Stimulated activated CD4-positive, alpha-beta T cell treated with anti-CD3 and anti-CD28 coated beads, Interleukin-4, amount 100 ng/mL, for 1 hour (primary cell): ENCODE measurements at places on chromosomes 4 and X.

DNA sequence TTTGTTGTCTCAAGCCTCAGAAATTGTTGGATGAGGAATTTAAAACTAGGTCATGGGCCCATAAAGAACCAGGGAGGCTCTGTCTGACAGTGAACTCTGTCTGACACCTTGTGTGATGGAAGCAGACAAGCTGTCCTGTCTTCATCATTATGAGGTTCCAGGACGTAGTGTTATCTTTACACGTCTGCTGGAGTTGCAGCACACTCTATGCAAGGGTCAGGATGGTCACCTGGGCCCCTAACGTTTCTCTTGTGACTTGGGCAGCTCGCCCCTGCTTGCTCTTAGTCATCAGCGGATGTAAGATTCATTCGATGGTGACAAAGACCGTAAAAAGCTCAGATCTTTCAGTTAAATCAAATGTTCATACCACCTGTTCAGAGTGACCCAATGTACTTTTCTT, 92.0 kb upstream of the ADGRG2 start:
- DNase-seq, result no peak

DNA sequence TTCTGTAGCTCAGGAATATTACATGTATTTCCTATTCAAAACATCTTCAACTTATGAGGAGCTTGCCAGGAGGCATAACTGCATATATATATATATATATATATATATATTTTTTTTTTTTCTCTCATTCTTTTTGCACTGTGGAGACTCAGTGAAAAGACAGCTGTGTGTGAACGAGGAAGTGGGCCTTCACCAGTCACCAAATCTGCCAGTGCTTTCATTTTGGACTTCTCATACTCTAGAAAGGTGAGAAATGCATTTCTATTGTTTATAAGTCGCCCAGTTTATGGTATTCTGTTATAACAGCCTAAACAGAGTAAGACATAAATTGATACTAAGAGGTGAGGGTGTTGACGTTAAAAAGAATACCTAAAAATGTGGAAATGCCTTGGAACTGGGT, 710.6 kb downstream of the TRAM1L1 start:
- DNase-seq, result no peak

GRCh38 chr4:69546134-69546765, 50.5 kb upstream of the UGT2B4 start:
- DNase-seq, result no peak

- DNase-seq, result no peak
These were observed 162.5 kb downstream of the SOX3 start for GRCh38 chrX:140342410-140342809.

DNA sequence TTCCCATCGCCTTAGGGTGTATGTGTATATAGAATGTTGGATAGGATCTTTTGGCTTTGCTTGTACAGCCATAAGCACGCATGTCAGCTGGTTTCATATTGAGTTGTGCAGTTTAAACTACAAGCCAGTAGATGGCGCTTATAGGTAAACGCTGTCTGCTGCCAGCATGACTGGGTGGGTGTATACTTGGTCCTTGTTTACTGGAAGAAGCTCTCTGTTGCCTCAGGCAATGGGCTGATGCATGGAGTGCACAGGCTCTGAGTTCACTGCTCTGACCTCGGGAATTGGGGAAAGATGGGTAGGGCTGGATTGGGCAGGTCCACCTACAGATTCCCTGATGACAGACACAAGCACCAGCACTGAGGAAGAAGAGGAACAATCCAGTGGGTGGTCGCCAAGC, 831.5 kb downstream of the STIM2 start:
- no peak for DNase-seq

DNA sequence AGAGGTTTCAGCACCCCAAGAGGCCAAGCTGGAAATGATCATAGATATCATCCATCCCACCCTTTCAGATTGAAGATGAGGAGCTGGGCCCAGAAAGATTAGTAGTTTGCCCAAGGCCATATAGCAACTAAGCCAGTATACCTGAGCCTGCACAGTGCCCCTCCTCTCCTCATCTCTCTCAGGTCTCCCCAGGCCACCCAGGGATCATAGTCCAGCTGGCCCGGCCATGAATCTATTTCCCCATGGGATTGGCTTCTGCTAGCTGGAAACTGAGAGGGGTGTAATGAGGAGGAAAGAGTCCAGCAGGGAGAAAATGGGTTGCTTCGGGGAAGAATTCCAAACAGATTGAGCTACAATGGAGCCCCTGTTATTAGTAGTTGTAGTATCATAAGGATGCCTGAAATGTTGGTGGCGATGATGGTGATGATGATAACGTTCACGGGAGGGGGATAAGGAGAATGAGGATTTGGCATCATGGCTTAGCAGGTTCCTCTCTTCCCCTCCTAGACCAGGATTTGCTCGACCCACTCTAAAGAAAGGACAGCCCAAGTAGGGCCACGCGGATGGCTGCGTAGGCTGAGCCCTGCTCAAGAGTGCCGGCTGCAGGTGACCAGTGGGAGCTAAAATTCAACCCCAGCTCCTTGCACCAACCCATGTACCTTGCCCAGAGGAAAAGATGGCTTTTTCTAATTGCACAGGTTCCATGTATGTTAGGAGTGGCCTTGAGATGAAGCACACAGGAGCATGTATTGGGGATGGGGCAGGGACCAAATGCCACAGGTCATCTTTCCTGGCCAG, 117.8 kb upstream of the PJA1 start:
- no peak for DNase-seq

DNA sequence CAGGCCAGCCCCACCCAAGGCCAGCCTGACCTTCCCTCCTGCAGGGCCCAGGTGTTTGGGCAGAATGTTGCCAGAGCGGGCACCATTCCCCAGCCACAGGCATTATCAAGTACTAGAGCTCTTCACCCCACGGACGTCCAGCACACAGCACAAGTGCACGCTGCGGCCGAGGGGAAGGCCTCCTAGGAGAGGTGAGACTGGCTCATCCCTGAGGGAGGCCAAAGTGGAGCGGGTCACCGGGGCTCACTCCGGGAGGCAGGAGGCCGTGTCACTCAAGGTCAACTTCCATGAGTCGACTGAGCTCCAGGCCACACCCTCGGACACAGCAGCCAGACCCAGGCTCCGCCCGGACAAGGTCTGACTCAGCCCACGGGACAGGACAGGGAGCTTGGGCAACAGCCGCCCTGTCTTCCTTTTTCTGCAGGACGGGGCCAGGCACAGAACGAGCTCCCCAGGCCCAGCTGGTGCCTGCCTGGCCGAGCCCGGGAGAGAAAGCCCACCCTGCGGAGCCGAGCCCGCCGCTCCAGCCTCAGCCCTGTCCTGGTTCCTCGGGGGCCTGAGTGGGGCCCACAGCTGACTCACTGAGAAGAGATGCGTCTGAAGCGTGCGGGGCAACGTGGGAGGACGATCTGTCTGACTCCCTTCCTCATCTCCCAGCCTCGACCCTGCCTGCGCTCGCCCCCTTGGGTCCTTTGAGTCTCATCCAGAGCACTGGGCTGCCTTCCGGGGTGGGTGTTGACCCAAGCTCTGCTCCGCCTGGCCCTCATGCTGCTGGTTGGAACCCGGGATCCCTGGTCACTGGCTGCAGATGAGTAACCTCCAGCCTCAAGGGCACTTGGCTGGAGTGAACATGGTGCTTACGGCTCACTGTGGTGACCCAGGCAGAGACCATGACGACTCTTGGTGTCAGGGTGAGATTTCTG, 1.6 kb downstream of the SLC49A3 start:
- no peak for DNase-seq

GRCh38 chr4:38940476-38940875, 72.9 kb downstream of the FAM114A1 start:
- no peak for DNase-seq

DNA sequence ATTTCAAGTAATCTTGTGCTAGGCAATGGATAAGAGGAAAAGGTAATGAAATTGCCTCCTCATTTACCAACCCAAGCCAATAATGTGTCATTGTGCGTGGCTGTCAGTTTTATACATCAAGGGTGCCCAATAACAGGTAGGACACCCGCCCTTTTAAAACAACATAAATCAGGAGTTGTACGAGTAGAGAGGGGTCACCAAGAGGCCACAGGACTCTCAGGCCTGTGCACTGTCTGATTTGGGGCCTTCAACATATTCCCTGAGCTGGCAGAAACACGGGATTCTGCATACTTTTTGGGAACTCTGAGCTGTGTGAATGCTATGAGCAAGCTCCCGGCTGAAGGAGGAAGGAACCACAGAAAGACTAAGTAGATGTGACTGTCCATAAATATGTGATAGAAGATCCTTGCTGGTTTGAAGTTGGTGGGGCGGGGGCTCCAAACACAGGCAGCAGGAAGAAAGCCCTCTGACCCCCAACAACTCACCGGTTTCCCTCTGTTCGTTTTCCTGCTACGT, 82.7 kb upstream of the MAML3 start:
- no peak for DNase-seq

GRCh38 chrX:87299563-87300160, 217.9 kb upstream of the KLHL4 start:
- DNase-seq, result no peak

- DNase-seq, result no peak
These were observed 161.4 kb downstream of the ENOX2 start for GRCh38 chrX:130741584-130741983.

DNA sequence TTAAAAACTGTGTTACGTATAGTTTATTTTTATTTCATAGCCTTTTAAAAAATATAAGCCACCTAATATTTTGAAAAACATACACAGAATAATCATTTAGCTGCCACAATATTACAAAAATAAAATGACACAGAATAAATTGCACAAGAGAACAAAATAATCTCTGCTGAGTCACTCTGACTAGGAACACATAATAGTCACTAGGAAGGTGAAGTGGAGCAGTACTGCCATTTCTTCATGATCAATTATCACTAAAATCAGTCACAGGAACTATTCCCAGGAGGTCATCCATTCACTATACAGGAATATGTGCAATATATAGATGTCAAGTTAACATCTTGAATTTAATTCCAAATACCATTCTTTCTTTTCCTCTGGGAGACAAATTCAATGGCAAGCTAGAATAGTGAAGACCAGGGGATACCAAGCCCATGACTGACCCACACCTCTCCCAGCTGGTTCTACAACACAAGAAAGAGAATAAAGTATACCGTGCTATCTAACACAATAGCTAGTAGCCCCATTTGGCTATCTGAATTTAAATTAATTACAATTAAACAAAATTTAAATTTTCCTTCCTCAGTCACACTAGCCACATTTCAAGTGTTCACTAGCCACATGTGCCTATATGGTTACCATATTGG, 5.9 kb downstream of the SMIM43 start:
- no peak for DNase-seq

DNA sequence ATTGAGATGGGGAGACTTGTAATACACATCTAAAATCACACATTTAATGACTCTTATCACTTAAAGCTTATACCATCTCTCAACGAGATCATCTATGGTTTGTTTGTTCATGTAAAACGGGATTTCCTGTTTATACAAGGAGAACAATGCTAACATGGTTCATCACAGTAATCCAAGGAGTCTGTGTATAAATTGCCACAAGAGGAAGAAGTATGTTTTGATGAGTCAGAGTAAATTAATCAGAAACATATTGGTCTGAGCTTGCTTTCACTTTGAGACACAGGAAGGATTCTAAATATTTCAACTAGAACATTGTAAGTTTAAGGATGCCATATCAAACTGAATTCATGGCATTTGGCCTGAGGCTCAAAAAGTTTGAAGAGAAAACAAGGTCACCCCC, 594.1 kb downstream of the GLUD2 start:
- no peak for DNase-seq

DNA sequence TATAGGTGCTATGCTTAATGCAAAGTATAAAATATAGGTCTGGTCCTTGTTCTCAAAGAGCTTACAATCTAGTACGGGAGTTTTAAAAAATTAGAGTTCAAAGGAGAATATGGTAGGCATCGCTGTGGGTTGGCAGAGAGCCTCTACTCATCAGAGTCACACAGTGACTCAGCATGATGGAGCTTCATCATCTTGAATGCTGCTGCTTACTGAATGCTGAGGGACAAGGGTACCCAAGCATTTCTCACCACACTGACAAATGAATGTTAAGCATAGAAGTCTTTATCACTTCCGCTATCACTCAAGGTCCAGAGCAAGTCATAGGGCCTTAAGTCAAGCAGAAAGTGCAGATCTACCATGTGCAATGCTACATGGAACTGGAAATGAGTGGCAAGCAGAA, 268.6 kb upstream of the IGFBP7 start:
- DNase-seq, result no peak

DNA sequence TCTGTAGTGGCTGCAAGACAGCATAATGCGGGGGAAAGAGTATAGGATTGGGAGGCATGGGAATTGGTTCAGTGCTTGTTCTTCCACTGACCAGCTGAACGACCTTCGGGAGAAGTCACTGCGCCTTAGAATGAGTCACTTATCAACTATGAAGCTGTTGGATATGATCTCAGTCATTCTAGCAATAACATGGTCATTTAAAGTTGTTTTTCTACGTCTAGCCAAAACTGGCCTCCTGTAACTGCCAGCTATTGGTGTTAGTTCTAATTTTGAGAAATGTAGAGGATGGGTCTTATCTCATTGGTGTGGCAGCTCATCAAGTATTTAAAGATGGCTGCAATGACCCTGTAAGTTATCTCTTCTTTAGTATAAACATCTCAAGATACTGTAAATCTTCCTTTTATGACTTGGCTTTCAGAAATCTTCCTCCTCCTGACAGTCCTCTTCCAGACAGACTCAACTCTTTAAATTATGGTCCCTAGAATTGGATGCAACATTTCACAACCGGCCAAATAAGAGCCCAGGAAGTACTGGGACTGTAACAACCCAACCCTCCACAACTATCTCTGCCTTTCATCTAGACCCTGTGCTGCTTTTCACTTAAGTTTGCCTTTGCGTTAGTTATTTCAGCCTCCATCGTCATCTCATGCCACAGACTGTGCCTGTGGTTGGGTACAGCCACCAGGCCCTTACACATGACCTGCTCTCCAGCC, 243.3 kb downstream of the CBR4 start:
- DNase-seq, result no peak

- DNase-seq, result no peak
These were observed 27.3 kb downstream of the WDR1 start for GRCh38 chr4:10089346-10089745.

- DNase-seq, result no peak
These were observed 3.6 kb upstream of the EIF4E start for GRCh38 chr4:98932539-98932938.

DNA sequence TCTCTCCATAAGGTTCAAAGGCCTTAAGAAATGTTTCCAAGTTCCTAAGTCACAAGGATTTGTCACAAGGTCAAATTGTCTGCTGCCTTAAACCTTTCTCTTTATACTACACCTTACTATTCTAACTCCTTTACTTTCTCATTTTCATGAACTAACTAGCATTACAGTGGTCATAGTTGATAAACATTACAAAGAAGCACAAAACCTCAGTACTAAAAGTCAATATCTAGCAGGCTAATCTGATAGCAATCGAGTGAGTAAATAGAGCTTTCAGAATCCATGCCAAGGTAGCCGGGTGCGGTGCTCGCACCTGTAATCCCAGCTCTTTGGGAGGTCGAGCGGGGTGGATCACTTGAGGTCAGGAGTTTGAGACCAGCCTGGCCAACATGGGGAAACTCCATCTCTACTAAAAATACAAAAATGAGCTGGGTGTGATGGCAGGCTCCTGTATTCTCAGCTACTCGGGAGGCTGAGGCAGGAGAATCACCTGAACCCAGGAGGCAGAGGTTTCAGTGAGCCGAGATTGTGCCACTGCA, 510.0 kb downstream of the GBA3 start:
- DNase-seq, result no peak
